ENCODE measurements at places on chromosomes 6 and 20.

DNA sequence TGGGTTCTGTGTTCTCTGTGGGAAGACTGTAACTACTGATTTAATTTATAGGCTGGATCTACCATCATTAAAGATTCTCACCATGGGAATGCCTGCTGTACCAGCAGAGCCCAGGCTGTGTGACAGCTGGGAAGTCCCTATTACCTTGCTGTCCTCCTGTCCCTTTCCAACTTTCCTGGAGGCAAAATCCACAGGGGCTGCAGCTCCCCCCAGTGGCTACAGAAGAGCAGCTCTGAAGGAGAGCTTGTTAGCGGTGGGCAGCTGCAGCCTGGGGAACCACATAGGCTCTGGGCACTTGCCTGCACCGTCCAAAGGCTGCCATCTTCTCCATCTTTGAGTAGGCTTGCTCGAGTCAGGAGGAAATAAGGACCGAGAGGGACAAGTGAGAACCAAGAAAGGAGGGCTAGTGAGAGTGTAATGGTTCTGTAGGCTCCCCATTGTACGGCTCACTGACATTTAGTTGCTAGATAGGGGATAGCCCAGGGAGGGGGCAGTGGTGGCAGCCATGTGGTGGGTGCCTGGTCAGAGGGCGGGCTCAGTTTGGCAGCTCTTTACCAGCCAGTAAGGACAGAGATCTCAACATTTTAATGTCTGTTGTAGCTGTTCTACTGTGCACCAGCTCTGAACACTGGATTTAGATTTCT lies 155.1 kb upstream of the MLIP start:
- no peak for DNase-seq

GRCh38 chr6:91500689-91501303 lies 913.9 kb upstream of the MAP3K7 start:
- no peak for DNase-seq

- DNase-seq: no peak
Observed at GRCh38 chr20:13875265-13875811, 90.5 kb downstream of the NDUFAF5 start.

DNA sequence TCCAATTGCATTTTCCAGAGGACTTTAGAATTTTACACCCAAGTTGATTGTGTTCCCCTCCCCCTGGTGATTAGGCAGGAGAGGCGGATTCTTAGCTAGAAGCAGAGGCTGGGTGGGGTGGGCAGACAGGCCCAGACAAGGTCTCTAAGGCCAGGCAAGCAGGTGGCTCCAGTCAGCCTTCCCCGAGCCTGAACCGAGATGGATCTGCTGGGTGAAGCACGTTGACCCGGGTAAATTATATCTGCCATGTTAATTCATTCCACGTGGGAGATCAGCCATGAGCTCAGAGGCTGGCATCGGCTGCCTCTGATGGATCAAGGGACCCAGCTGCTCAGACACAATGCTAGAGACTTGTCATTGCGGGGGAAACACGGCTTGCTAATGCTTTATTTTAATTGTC lies 159.5 kb upstream of the MAFB start:
- no peak for DNase-seq

- DNase-seq: no peak
Observed at GRCh38 chr6:74467533-74468215, 738.2 kb downstream of the COL12A1 start.

GRCh38 chr6:17448165-17448564 lies 54.8 kb downstream of the CAP2 start:
- DNase-seq: no peak

DNA sequence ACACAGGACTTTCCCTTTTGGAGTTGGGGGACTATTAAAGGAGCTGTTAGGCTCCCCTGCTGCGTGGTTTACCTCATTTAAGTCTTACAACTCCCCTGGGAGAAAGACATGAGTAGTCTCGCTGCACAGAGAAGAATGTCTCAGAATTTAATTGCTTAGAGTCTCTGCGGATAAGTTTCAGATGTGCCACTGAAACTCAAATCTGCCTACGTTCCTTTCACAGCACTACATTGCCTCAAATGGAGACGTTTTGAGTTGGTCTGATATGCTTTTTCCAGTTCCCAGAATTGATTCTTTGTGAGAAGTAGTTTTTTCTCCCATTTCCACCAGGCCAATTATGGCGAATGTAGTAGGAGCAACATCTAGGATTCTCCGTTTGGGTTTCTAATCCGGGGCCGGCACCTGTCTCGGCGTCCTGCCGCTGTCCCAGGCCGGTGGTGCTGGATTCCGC lies 532 bp upstream of the SLC35F1 start:
- no peak for DNase-seq

GRCh38 chr6:45532721-45533210 lies 155.0 kb upstream of the SUPT3H start:
- no peak for DNase-seq

DNA sequence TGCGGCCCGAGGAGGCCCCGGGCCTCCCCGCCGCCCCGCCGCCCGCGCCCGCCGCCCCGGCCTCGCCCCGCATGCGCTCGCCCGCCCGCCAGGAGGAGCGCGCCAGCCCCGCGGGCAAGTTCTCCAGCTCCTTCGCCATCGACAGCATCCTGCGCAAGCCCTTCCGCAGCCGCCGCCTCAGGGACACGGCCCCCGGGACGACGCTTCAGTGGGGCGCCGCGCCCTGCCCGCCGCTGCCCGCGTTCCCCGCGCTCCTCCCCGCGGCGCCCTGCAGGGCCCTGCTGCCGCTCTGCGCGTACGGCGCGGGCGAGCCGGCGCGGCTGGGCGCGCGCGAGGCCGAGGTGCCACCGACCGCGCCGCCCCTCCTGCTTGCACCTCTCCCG lies 1.5 kb downstream of the FOXQ1 start:
- DNase-seq: no peak

GRCh38 chr6:33668914-33669313 lies 42.6 kb downstream of the UQCC2 start:
- DNase-seq: peak; percentile 59

DNA sequence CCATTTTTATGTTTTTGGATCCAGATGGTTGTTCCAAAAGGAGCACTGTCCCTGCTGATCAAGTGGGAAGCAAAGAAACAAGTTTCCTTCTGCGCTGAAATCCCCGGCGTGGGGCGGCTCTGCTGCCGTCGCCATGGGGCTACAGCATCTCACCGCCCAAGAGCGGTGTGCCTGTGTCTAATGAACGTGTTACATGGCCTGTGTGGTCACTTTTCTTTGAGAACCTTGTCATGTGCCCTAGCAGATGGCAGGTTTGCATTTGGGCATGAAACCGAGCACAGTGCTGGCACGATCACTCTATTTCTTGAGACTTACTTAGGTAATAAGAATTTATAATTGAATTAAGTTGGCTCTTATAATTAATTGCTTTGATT lies 51.9 kb downstream of the ZDHHC14 start:
- DNase-seq: no peak

DNA sequence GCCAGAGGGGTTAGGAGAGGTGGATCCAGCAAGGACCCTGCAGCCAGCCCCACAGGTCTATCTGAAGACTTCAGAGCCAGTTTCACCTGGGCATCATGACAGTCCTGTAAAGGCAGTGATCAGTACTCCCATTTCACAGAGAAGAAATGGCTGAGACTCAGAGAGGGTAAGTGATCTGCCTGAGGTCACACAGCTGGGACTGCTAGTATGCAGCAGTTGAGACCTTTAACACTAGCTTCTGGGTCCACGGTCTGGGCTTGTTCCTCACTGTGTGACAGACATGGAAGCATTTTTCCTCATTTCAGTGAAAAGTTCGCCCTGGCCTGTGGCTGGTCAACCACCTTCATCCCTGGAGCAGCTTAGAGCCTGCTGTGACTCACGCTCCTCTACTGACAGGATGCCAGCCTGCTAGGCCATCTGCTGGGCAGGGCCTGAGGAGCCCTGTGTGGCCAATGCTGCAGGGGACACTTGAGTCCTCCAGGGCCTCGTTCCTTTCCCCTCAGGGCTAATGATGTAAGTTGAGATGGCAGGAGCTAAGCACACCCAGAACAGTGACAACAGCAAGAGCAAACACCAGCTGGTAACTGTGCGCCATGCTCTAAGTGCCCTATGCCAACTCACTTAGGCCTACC lies 192.0 kb downstream of the LRFN2 start:
- DNase-seq: no peak

DNA sequence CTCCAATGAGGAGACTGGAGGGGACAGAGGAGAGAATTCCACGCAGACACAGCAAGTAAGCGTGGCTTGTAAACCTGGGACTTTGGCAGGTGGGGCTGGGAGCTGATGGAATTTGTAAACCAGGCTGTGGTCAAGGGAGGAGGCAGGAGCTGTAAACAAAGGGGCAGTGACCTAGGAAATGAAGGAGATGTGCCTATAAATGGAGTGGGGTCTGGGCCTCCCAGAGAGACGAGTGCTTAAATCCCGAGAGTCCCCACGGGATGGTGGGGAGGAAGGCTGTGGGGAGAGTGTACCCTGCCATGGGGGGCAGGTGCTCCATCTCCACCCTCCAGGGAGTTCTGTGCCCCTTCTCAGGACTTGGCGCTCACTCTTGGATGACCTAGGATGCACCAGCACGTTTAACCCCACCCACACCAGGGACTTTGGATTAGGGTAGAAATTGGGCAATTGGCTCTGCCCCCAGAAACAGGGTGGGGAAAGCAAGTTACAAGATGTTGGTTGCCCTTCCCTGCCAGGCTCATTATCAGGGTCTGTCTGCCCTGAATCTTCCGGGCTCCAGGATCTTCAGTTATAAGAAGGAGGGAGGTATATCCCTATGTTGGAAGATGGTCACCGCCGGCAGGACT lies 4.0 kb upstream of the DHX16 start:
- DNase-seq: no peak

DNA sequence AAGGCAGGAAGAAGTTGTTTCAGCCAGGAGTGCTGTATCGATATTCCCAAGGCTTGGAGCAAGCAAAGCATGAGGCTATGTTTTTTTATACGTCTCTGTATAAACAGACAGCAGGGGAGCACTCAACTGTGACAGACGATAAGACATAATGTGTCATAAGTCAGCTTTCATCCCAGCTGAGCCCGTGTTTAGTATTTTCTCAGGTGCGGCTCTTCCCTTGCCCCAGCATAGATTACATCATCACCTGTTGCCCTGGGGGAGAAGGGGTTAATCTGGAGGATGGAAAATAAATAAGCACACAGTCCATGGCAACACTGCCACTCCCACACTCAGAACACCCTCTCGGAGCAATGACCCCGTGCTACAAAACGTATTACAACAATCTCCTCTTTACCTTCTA lies 22.1 kb upstream of the KCNK5 start:
- DNase-seq: no peak

- DNase-seq: no peak
Observed at GRCh38 chr6:128174724-128175123, 273.9 kb upstream of the THEMIS start.

- DNase-seq: no peak
Observed at GRCh38 chr6:56637640-56638039, 5.0 kb downstream of the DST start.
